Sigmoid colon (tissue), 7 donors: ENCODE measurements at places on chromosomes 7 and 10. TPM values are rescaled to one million over a fixed set of nuclear protein-coding genes. Genes with fewer than 3 reads are reported as not detected.

Gene AOC1
- 155 TPM for polyA plus RNA-seq

Gene ATOH7
- 0.60 TPM for polyA plus RNA-seq

Gene MMRN2
- 6.5 TPM for polyA plus RNA-seq

Gene CNOT4
- 5.1 TPM for polyA plus RNA-seq

Gene TMEM140
- polyA plus RNA-seq: 10.9 TPM

Gene IDI2
- polyA plus RNA-seq: not detected
